ENCODE measurements at places on chromosomes 7 and 10.

- DNase-seq: no peak
Observed at GRCh38 chr7:136303162-136303561, 326.0 kb upstream of the MTPN start.

- DNase-seq: no peak
Observed at GRCh38 chr7:21125297-21125696, 302.6 kb upstream of the SP4 start.

DNA sequence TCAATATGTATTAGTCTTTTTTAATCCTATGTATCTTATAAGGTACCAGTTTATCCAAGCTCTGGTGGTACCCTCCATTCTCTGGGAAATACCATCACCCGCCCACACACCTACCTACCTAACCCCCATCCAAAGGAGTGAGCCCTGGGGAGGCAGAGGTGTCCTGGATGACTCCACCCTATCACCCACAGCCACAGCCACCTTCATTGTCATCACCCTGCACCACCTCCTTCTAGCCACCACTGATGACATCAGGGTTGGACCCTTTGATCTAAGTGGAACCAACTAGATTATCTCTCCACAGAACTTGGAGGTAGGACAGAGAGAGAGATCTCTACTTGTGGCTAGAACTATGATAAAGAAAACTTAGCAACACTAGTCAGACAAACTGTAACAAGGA is 259.4 kb downstream of the PARD3 start:
- no peak for DNase-seq

- no peak for DNase-seq
Observed at GRCh38 chr10:79331226-79331625, 16.0 kb upstream of the PPIF start.

- DNase-seq: no peak
Observed at GRCh38 chr7:21300692-21301091, 127.2 kb upstream of the SP4 start.

DNA sequence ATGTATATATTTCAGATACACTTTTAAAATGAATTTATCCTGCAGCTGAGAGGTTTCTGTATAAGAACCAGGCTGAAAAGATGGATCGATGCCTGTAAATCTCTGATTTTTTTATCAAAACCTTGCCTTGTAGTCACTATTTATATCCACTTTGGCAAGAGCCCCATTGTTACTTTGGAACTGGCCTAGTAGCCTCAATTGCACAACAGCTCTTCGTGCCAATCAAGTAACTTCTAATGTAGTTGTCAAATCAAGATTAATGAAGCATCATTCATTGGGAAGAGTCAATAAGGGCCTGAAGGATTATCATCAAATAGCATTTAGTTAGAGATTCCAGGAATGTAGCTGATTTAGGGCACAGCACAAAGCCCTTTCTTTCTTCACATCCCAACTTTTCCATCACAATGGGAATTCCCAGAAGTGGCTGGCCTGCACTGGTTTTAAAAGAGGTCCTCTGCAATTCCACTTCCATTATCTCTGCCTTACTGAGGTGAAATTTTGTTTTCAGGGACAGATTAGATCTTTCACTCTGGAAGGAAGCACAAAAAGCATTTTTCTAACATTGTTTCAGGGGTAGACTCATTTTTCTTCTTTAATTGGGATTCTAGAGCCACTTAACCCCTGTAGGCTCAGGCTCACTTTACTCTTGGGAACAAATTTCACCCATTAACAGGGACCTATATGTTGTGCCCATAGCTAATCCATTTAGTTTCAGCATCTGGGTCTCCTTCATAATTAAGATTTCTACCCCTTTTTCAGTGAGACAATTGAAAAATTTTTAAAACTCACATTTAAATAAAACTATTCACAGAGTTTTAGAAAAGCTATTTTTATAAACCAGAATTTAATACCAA is 97.8 kb downstream of the CALCR start:
- no peak for DNase-seq

GRCh38 chr7:1290679-1291356 is 58.1 kb downstream of the UNCX start:
- no peak for DNase-seq

DNA sequence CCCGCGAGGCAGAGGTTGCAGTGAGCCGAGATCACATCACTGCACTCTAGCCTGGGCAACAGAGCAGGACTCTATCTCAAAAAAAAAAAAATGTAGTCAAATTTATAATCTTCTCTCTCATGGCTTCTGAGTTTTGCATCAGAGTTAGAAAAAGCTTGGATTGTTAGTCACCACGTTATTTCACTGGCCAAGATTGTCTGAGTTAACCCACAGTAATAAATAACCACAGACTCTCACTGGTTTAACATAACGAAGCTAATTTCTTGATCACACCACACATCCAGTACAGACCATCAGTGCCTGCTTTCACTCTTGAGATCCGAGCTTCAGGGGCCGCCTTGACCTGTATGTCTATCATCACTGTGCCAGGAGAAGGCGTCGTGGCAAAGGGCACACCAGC is 116.8 kb upstream of the JCAD start:
- no peak for DNase-seq

DNA sequence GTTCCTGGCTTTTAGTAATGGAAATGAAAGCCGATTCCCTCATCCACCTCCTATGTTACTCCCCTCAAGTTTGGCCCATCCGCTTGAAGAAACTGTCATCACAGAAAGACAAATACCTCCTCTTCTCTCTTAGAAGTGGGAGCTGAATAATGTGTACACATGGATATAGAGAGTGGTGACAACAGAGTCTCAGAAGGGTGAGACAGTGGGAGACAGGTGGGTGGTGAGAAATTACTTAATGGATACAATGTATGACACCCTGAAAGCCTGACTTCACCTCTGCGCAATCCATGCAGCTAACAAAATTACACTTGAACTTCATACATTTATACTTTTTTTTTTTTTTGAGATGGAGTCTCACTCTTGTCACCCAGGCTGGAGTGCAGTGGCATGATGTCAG is 217.5 kb downstream of the SKIDA1 start:
- no peak for DNase-seq

- DNase-seq: no peak
Observed at GRCh38 chr7:82507976-82508677, 64.5 kb upstream of the CACNA2D1 start.

- no peak for DNase-seq
Observed at GRCh38 chr7:35993113-35993512, 159.9 kb upstream of the EEPD1 start.

- DNase-seq: no peak
Observed at GRCh38 chr7:36029853-36030515, 123.1 kb upstream of the EEPD1 start.

DNA sequence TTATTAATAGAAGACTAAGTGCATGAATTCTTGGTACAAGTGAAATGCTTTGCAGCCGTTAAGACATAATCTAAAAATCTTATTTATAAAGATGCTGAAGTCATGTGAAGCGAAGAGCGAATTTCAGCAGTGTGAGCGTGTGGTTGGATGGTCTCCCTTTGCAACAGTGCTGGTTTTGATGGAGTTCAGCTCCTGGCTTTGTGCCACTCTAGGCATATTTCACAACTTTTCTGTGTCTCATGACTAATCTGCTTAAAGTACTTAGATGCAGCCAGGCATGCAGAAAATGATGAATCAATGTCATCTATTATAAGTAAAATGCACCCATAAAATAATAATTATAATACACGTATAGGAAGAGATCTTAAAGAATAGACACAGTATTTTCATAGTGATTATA is 107.2 kb upstream of the TCERG1L start:
- no peak for DNase-seq

- no peak for DNase-seq
Observed at GRCh38 chr10:61744469-61744868, 81.7 kb downstream of the CABCOCO1 start.

- no peak for DNase-seq
Observed at GRCh38 chr10:78542521-78542920, 508.9 kb downstream of the RPS24 start.

- DNase-seq: no peak
Observed at GRCh38 chr7:138864667-138865066, 66.7 kb upstream of the ATP6V0A4 start.

DNA sequence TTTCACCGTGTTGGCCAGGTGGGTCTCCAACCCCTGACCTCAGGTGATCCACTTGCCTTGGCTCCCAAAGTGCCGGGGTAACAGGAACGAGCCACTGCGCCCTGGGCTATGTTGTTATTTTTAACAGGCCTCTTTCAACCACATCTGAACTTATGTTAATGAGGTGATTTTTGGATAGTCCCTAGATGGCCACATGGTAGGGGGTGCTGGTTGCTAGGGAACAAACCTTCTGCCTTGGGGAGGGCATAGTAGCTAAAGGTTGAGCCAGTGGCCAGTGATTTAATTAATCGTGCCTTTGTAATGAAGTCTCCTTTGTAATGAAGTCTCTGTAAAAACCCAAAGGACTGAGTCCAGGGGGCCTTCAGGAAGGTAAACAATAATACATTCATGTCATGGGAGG is 9.1 kb downstream of the COMTD1 start:
- DNase-seq: no peak

DNA sequence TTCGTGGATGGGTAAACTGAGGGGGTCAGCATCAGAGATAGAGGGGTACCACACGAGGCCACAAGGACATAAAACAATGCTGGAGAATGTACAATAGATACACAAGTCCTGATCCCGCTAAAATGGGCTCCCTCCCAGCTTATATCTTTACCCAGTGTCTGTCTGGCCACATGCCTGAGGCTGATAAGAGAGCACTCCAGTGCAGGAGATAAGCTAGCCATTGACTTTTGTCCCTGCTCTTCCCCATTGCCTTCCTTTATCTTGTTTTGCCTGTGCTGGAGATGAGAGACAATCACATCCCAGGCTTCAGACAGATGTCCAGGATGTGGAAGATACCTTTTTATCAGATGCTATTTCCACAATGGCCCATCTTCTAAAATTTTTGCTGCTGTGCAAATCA is 6.0 kb downstream of the GAD2 start:
- no peak for DNase-seq

DNA sequence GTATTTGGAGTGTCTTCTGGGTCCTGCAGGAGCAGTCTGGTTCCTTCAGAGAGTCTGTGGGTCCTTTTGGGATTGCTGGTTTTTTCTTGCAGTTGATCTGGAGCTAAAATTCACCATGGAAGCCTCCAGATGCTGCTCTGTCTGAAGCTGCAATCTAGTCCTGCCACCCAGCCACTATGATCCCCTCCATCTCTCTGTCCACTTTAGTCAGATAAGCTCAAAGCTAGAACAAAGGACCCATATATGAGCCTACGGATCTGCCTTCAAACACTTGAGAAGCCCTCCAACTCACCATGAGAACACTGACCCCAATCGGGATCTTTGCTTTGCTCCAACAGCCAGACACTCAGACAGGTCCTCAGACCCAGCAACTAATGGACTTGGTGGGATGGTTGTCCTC is 618 bp upstream of the TBXAS1 start:
- DNase-seq: no peak

GRCh38 chr10:92699518-92700381 is 10.0 kb downstream of the HHEX start:
- DNase-seq: peak; percentile 48

DNA sequence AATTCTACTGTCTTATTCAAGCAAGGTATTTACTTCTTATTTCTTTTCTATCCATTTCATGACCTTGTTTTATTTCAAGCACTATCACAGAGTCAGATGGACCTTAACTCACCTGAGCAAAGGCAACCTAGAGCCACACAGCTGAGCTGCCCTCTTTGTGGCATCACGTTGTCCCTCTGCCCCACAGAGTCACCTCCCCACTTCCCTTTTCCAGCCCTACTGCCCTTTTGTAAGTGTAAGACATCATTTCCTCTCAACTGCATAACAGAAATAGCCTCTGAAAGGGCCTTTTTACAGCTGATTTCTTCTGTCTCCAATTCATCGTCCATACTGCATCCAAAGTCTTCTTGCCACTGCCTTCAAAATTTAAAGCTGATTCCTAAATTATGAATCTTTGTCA is 946.0 kb downstream of the NRG3 start:
- no peak for DNase-seq

- no peak for DNase-seq
Observed at GRCh38 chr10:71998119-71998839, 34.1 kb downstream of the CHST3 start.

- no peak for DNase-seq
Observed at GRCh38 chr7:134618756-134619530, 27.7 kb upstream of the BPGM start.

DNA sequence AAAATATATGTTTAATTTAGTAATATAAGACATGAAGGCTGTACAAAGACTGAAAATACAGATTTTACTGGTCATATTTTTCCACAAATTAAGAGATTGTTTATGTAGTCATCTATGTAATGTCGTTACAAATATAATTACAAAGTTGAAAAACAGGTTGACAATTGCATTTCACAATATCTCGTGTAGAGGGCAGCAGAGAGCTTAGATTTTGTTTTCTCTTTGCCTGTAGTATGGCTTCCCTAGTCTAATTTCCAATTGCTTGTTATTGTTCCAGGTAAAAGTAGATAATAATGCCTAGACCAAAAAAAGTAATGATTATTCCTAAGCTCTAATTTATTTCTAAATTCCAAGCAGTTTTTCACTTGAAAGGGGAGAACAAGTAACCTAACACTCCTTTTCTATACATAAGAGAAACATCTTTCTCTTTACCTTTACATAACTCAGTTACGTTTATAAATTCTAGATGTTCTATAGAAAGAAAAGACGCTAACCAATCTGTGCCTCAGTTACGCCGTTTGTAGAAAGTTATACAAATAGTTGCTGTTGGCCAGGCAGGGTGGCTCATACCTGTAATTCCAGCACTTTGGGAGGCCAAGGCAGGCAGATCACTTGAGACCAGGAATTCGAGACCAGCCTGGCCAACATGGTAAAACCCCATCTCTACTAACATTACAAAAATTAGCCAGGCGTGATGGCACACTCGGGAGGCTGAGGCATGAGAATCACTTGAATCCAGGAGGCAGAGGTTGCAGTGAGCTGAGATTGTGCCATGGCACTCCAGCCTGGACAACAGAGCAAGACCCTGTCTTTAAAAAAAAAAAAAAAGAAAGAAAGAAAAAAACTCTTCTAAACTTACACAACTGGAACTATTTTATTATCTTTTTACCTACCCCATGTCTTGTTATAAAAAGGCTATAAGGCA is 30.0 kb downstream of the NET1 start:
- DNase-seq: no peak

DNA sequence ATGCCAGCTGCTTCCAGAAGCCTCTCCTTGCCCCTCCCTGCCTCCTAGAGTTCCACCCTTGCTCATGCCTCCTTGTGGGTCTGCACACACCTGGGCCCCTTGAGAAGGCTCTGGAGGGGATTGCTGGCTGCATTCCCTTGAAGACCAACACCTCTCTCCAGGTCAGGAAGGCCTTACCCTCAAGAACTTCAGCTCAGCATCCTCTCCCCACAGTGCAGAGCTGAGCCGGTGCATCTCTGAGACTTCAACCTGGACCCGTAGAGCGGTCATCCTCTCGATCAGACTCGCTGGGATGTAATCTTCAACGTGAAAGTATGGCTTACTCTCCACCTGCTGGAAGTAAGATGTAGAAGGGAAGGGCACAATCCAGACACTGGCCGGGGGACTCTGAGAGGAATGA is 62.7 kb downstream of the FRMPD2 start:
- DNase-seq: no peak

DNA sequence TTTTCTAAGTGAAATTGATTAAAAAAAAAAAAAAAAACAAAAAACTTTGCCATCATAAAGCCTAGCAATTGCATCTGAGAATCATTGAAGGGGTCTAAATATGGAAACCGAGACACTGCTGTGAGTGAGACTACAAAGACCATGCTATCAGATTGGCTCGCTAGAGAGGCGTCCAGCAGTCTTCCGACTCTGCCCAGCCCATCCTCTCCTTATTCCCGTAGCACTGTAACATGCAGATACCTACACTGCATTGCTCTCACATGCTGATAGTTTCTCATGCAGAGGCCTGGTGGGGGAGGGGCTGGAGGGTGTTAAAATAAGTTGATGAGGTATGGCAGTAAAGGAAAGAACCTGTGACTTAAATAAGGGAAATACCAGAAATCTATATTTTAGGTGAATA is 130.7 kb downstream of the NRF1 start:
- no peak for DNase-seq

All from glutamatergic neuron (in vitro differentiated cells).